ENCODE measurements at places on chromosomes 2 and 18. TPM values are rescaled to one million over a fixed set of nuclear protein-coding genes. Genes with fewer than 3 reads are reported as not detected.

STAMBP gene
- total RNA-seq: 37.1 TPM

SLC11A1 gene
- 0.22 TPM for total RNA-seq

CDH7 gene
- total RNA-seq: not detected

GLI2 gene
- 0.39 TPM for total RNA-seq

MEP1B gene
- total RNA-seq: 0.11 TPM

LCT gene
- not detected for total RNA-seq

ABCG5 gene
- total RNA-seq: not detected

SLC9A4 gene
- total RNA-seq: 0.79 TPM

ADD2 gene
- total RNA-seq: not detected

C1QL2 gene
- total RNA-seq: not detected

BCL2 gene
- 0.39 TPM for total RNA-seq

ITGA6 gene
- 23.9 TPM for total RNA-seq

CNRIP1 gene
- total RNA-seq: under 0.01 TPM

PLGLB1 gene
- 1.1 TPM for total RNA-seq

PDE1A gene
- 0.39 TPM for total RNA-seq

COLEC11 gene
- total RNA-seq: 0.39 TPM

RBMS1 gene
- total RNA-seq: 129 TPM

RBKS gene
- total RNA-seq: 2.4 TPM

KIF1A gene
- under 0.01 TPM for total RNA-seq

MCM6 gene
- total RNA-seq: 8.1 TPM

GCG gene
- not detected for total RNA-seq

LRRFIP1 gene
- total RNA-seq: 127 TPM

ANKRD30BL gene
- total RNA-seq: not detected

ABHD3 gene
- 5.1 TPM for total RNA-seq

CCDC85A gene
- 2.0 TPM for total RNA-seq
